Right cardiac atrium (tissue), 5 donors: ENCODE measurements at places on chromosomes 6 and 20. TPM values are rescaled to one million over a fixed set of nuclear protein-coding genes. Genes with fewer than 3 reads are reported as not detected.

DNA sequence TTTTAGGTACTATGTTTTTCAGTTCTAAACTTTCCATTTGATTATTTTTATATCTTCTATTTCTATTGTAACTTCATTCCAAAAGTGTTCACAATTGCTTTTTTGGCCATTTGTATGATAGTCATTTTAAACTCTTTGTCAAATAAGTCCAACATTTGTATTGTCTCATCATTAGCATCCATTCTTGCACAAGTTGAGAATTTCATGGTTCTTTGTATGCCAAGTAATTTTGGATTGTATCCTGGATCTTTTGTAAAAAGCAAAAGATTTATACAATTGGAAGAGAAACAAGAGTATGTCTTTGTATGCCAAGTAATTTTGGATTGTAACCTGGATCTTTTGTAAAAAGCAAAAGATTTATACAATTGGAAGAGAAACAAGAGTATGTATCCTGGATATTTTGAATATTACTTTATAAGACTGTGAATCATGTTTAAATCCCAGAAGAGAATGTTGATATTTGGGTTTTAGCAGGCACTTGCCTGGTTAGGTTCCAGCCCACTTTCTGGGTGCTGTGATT, 36.9 kb upstream of the NT5E start:
- DNase-seq: no peak

GRCh38 chr6:125102411-125102810, 51.2 kb upstream of the TPD52L1 start:
- DNase-seq: no peak

- no peak for DNase-seq
Observed at GRCh38 chr20:22561965-22562577, 22.3 kb downstream of the FOXA2 start.

GRCh38 chr6:55260181-55260580, 67.1 kb upstream of the GFRAL start:
- no peak for DNase-seq

GRCh38 chr20:63567386-63568169, 6.5 kb downstream of the HELZ2 start:
- DNase-seq: no peak

DNA sequence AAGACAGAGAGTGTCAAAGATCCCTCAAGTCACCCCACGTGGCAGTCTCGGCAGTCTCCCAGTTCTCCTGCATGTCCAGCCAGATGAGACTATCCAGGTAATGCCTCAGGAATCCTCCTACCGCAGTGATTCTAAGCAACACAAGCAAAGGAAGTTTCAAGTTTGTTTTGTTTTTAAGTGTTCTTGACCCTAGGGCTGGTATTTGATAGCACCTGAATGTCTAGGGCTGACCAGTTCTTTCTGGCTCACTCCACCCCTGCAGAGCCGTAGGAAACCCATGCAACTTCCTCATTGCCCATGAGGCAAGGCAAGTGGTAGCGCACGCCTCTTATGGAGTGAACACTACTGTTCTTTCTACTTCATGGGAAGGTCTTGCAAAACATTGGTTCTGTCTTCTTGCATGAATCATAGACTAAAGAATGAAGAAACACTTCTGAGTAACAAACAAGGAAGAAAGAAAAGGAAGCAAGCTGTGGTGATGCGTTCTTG, 24.8 kb upstream of the FOXQ1 start:
- peak; percentile 46 for DNase-seq

DNA sequence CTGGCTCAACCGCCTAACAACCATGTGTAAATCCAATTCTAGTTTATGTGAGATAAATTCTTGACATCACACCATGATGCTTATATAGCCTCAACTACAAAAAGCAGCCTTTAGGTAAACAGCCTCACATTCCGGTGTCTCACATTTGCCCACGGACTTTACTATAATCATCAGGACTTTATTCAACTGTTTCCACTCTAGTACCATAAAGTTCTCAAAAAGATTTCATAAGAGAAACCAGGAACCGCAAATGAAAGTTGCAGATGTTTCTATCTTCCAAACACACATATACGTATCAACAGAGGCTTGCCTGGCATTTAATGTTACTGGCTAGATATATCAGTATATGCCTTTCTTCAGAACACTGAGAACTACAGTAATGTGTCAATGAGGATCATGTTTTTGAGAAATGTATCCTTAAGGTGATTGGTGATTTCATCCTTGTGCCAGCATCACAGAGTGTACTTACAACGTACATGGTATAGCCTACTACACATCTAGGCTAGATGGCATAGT, 80.0 kb downstream of the EPB41L2 start:
- no peak for DNase-seq

GRM1 gene
- polyA plus RNA-seq: 0.02 TPM

GPRC6A gene
- not detected for polyA plus RNA-seq

KHDC1L gene
- polyA plus RNA-seq: not detected

BPIFB2 gene
- polyA plus RNA-seq: not detected

IL17F gene
- not detected for polyA plus RNA-seq
